GM12891 (cell line): ENCODE measurements at places on chromosomes 1 and 21.

DNA sequence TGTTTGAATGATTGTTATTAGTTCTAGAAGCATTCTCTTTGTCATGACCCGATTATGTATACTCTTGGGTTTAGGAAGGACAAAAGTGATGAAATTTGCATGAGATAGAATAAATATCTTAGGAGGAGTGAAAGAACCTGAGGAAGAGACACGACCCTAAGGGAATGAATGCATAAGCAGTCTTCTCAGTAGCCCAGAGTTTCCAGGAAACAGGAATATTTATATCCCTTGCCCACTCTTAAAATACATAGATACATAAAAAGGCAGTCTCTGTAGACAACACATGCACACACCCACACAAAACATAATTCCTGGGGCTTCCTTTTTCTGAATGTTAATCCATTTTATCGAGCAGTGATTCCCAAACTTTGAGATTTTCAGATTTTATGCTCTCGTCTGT lies 19.4 kb downstream of the CLEC20A start:
- DNase-seq: no peak

- no peak for DNase-seq
Observed at GRCh38 chr1:196309386-196309785, 298.9 kb downstream of the KCNT2 start.

DNA sequence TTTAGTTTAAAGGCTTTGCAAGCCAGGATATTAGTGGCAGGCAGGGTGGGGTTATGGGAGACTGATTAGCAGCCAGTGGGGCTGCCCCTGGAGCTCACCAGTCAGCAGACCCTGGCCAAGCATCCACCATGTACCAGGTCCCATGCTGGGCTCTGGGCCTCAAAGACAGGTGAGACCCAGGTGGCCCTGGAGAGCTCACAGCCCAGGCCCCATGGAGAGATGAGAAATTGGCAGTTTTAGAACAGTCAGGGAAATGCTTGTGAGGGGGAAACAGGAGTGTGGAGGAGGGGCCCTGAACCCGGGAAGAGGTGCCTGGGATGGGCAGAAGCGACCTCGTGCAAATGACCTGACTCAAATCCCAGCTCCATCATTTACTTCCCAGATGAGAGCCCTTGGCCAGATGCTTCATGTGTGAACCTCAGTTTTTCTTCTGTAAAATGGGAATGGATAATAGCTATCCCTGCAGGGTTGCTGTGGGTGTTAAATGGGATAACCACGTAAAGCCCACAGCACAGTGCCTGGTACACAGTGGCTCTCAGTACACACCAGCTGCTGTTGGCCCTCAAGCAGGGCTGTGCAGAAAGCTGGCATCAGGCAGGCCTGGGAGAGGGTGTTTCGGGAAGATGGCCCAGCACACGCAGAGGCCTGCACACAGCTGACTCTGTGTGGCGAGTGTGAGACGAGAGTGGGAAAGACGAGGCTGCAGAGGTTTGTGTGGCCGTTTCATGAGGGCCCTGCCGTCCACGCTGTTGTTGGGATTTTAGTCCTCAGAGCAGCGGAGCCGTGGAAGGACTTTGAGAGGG lies 518.5 kb downstream of the PTPRU start:
- no peak for DNase-seq

DNA sequence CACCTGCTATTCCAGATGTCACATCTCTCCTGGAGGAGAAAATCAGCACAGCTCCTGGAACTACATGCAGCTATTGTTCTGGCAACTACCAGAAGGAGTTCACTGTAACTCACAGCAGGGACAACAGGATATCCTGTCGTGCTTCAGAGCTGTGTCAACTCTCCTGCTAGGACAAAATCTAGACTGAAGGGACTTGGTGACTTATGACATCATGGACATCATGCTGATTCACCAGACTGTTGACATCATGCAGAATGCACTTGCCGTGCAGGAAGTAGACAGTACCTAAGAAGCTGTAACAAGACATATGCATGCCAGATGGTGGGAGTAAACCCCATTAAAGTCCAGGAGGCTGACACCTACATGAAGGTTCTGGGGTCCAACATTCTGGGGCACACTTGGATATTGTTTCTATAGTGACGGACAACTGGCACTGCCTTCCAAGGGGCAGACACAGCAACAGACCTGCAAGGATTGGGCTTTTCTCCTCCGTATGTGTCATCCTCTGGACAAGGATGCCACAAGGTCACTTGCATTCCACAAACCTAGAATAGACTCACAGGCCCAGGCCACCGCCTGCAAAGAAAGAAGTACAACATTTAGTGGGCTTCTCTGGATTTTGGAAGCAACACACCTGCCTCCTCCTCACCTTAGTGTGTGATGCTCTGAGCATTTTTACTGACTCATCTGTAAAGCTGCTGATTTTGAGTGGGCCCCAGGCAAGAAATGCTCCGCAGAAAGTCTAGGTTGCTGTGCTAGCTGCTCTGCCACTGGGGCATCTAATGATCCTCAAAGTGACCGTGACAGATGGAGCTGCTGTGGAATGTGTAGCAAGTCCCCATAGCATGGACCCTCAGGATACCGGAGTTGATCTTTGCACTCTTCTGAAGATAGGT lies 249.2 kb downstream of the MATN1 start:
- DNase-seq: no peak

DNA sequence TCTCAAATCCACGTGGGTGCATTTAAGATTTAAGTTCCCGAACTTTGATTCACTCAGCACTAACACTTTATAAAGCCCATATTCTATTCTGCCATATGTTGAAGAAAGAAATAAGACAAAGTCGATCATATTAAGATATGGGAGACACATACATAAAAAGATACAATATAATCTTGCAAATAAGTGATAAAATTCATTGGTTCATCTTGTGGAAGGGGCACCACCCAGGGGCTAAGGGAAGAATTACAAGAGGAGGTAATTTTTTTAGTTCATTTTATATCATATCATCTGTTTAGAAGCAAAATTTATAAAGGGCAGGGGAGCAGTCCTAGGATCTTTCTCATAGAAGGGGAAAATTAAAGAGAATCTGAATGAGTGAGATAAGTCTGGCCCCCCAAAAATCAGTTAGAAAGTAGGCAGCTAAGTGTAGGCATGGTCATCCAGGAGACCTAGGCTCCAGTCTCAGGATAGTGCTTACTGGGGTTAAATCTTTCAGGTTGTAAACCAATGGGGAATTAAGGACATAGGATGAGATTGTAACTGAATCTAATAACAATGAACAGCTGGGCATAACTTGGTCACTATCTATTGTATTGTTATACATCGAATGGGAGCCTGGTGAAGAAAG lies 124.2 kb upstream of the L1TD1 start:
- no peak for DNase-seq

- DNase-seq: no peak
Observed at GRCh38 chr1:86151427-86151826, 5.1 kb downstream of the COL24A1 start.

DNA sequence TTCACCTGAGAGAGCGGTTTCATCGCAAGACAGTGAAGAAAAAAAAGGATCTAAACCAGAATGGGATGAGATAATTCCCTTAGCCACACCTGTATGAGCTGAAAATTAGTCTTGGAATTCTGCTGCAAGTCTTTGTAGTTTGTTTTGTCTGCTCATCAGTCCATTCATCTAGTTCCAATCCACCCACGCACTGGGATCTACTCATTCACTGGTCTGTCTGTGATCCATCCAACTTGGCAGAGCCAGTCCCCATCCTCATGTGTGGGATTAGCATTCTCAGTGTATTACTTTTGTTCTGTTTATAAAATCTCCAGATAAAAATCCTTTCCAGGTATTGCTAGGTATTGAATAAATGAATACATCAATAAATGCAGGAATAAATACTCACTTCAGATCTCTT lies 266.5 kb upstream of the USP24 start:
- no peak for DNase-seq

GRCh38 chr1:211381481-211382181 lies 55.0 kb downstream of the TRAF5 start:
- DNase-seq: no peak

DNA sequence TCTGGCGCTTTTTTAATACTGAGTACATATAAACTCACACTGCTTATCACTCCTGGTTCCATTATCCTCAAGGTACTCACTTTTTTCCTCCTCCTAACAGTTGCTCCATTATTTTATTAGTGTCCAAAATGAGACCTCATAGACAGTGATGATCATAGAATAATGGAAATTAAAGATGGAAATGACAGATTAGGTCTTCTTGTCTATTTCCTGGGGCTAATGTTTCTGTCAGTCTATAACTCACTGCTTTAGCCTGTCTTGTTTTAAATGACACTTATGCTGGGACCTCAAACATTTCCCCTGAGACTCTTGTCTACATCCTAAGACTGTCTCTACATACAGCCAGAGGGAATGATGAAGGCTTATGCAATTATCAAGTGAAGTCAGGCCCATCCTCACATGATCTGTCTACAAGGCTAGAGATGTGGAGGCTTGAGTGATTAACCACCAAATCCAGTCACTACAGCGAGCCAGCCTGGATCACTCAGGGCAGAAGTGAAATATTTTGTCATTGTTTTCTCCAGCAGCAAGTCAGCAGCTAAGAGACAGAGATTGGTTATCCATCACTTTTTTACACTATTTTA lies 152.1 kb downstream of the ASTN1 start:
- no peak for DNase-seq

DNA sequence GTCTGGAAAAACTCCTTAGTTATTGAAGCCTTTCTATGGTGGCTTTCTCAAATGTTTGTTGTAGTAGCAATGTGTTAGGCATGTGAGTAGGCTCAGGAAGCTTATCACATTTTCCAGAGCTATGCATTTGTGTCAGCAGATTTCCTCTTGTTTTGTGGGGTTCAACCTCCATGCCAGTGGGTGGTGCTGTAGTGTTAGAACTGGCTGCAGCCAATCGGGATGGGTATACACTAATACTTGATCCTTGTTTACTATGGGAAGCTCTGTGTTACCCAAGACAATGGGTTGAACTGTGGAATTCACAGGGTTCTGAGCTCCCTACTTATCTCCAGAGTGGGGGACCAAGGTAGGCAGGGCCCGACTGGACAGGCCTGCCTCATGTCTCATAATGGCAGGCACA lies 348.5 kb upstream of the ADAMTS5 start:
- no peak for DNase-seq

DNA sequence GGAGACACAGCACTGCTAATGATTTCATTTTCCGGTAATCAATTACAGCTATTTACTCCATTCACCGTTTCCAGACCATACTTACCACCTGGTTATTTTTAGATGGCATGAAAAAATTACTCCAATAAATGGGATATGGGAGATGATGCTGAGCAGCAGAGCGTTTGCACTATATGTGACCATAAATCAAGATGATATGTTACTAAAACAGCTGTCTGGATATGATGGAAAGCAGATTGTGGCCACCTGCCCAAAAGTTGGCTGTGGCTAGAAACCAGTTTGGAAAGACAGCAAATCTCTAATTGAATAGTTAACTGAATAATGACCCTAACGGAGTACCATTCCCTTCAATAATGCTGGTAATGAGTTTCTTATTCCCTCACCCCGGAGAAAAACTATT lies 22.5 kb upstream of the KCTD3 start:
- DNase-seq: no peak

- DNase-seq: no peak
Observed at GRCh38 chr21:33951276-33952178, 35.9 kb upstream of the ATP5PO start.

- DNase-seq: no peak
Observed at GRCh38 chr1:182169203-182169602, 107.7 kb upstream of the ZNF648 start.

DNA sequence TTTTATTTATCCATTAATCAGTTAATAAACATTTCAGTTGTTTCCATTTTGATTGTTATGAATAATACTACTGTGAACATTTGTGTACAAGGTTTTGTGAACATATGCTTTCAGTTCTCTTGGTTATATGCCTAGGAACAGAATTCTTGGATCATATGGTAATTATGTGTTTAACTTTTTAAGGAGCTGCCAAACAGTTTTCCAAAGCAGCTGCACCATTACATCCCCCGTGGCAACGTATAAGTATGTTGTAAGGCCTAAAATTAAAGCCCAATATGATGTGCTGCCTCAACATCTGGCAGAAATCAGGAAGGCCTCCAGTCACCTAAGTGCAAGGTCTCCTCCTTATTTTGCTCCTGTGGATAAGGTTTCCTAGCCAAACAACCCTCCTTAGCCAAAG lies 235.6 kb upstream of the CACYBP start:
- no peak for DNase-seq

- no peak for DNase-seq
Observed at GRCh38 chr1:54768093-54768492, 3.8 kb upstream of the PARS2 start.

DNA sequence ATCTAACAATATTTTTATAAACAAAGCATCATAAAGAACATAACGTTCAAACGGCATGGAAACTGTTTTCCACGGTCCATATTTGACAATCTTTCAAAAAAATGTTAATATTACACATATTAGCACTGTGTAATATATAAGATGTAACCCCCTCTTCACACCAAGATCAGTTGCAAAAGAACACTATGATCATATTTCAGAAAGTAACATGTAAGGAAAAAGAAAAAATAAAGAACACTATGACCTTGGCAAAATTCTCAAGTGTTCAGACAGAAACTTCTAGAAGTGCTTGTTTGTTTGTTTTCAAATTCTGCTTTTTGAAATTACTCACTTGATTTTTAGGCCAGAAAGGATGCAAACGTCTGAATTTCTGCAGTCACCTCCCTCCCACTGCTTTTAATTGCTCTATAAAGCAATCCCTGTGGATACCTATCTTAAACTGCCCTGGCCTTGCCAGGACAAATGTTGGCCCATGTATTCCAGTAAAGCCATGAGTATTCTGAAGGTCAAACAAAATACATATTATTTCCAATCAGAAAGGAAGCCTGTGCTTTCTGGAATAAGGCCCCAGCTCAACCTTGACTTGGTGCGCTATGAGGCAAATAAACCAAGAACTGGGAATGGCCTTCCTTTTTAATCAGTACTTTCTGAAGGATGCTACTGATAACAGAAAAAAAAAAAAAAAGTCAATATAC lies 68.6 kb downstream of the TGFBR3 start:
- no peak for DNase-seq

GRCh38 chr1:101440485-101440884 lies 203.7 kb downstream of the S1PR1 start:
- DNase-seq: no peak

DNA sequence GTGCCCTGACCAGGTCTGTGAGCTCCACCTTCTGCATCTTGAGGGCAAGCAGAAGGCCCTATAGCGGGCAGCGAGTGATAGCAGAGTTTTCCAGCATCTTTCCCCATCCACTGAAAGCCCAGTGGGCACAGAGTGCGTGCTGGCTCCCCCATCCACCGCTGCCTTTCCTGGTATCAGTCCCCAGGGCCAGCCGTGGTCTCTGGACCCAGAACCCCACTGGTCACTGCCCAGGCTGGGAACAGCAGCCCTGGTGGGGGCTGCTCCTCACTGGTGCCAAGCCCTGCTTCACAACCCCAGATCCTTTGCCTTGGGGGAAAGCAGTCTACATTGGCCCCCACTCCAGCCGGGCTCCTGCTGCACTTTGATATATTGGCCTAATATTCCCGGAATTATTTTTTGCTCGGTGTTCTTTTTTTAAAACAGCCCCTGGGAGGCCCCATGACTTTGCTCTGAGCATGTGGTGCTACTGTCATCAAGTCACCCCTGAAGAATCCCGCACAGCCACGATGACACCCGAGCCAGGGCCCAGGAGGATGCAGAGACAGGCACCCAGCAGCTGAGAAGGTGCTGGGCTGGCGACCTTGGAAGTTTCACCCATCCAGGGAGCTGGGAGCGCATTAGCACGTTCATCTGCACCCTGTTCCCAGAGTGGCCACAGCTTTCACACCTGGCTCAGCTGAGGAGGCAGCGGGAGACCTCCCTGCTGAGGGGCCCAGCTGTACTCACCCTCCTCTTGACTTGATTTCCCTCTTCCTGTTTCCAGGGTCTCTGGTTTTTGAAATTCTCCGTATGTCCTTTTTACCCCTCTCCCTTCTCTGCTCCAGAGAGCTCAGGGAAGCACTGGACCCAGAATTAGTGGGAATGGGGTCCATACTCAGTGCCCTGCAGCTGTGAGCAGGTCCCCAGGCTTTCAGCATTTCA lies 56.9 kb downstream of the KLHDC7A start:
- no peak for DNase-seq
